ENCODE measurements at places on chromosomes 6 and 20.
A peak's percentile ranks its signal among the peaks of the same experiment; 100 is the strongest.

GRCh38 chr6:16973545-16974386, 128.1 kb upstream of the STMND1 start:
- H3K4me3 ChIP-seq, result no peak overlapping the region
- H3K36me3 ChIP-seq, result no peaks in the 10 kb centered on the region
- H3K27ac ChIP-seq, result no peak overlapping the region
- peaks cover 2% of the 10 kb centered on the region for H3K27me3 ChIP-seq
- no peaks in the 10 kb centered on the region for H3K4me1 ChIP-seq
- no peak for DNase-seq

DNA sequence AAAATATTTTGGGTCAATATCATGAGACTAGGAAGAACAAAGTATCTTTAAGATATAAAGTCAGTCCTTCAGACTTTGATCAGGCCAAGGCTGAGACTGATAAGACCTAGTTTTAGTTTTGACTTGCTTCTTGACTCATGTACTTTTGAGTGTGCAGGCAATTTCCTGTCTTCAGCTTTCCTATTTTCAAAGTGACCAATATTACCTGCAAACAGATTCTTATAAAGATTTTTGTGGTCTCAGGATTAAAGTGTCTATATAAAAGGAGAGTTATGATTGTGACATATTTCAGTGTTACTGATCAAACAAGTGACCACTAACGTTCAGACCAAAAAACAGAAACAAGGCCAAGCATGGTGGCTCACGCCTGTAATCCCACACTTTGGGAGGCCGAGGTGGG, 36.0 kb upstream of the AKIRIN2 start:
- H3K4me1 ChIP-seq, result peaks cover 28% of the 10 kb centered on the region
- H3K4me3 ChIP-seq, result no peak overlapping the region
- H3K27me3 ChIP-seq, result no peaks in the 10 kb centered on the region
- H3K36me3 ChIP-seq, result no peaks in the 10 kb centered on the region
- no peak for DNase-seq
- no peak overlapping the region for H3K27ac ChIP-seq

DNA sequence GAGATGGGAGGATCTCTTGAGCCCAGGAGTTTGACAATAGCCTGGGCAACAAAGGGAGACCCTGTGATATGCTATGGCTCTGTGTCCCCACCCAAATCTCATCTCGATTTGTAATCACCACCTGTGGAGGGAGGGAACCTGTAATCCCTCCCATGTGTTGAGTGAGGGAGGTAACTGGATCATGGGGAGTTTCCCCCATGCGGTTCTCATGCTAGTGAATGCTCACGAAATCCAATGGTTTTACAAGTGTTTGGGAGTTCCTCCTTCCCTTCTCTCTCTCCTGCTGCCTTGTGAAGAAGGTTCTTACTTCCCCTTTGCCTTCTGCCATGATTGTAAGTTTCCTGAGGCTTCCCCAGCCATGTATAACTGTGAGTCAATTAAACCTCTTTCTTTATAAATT, 3.4 kb downstream of the NUDT3 start:
- H3K27me3 ChIP-seq, result no peaks in the 10 kb centered on the region
- DNase-seq, result no peak
- peaks cover 11% of the 10 kb centered on the region for H3K4me1 ChIP-seq
- no peak overlapping the region for H3K27ac ChIP-seq
- H3K36me3 ChIP-seq, result no peaks in the 10 kb centered on the region
- no peak overlapping the region for H3K4me3 ChIP-seq

DNA sequence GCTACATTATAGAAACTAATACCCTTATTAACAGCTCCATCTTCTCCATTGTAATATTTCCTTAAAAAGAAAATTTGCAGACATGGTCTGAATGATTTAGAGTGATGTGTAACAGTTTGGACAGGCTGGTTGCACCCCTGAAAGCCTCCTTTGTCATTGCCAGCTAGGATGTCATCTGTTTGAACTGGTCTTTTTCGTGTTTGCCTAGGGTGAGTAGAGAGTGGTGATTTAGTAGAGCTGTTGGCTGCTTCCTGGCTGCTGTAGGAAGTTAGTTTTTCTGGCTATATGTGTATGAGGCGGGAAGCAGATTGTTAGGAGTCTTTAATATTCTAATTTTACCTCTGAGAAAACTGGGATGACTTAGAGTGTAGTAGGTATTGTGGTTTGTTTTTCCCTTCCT, 101.1 kb downstream of the ZFAND3 start:
- peaks cover 13% of the 10 kb centered on the region for H3K4me1 ChIP-seq
- no peaks in the 10 kb centered on the region for H3K27me3 ChIP-seq
- no peaks in the 10 kb centered on the region for H3K36me3 ChIP-seq
- no peak overlapping the region for H3K4me3 ChIP-seq
- no peak overlapping the region for H3K27ac ChIP-seq
- DNase-seq, result no peak

GRCh38 chr6:138773177-138774091, at the start of gene CCDC28A:
Gene CCDC28A, plus strand, starts transcription at chr6:138773769. Its CDS starts 2,352 bp downstream, at chr6:138776121.
- peaks cover 4% of the 10 kb centered on the region for H3K36me3 ChIP-seq
- DNase-seq, result peak; percentile 89
- peaks cover 6% of the 10 kb centered on the region for H3K4me1 ChIP-seq
- peak within 1 kb of the TSS; percentile 87 for H3K27ac ChIP-seq
- H3K27me3 ChIP-seq, result no peaks in the 10 kb centered on the region

DNA sequence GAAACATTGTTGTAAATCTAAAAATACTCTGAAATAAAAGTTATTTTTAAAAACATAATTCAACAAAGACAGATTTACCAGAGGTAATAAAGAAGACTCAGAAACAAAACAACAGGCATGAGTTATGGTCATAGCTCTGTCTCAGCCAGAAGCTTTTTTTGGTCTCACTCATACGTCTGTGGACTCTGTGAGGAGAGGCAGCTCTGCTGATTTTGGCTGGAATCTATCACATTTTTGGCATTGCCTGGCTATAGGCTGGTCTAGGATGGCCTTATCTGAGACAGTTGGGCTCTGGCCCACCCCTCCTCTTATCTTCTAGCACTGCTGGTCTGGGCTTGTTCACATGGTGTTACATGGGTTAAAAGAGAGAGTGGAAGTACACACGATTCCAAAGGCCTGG, 514.0 kb upstream of the BTBD3 start:
- H3K4me3 ChIP-seq, result no peak overlapping the region
- H3K36me3 ChIP-seq, result no peaks in the 10 kb centered on the region
- DNase-seq, result no peak
- H3K27me3 ChIP-seq, result no peaks in the 10 kb centered on the region

DNA sequence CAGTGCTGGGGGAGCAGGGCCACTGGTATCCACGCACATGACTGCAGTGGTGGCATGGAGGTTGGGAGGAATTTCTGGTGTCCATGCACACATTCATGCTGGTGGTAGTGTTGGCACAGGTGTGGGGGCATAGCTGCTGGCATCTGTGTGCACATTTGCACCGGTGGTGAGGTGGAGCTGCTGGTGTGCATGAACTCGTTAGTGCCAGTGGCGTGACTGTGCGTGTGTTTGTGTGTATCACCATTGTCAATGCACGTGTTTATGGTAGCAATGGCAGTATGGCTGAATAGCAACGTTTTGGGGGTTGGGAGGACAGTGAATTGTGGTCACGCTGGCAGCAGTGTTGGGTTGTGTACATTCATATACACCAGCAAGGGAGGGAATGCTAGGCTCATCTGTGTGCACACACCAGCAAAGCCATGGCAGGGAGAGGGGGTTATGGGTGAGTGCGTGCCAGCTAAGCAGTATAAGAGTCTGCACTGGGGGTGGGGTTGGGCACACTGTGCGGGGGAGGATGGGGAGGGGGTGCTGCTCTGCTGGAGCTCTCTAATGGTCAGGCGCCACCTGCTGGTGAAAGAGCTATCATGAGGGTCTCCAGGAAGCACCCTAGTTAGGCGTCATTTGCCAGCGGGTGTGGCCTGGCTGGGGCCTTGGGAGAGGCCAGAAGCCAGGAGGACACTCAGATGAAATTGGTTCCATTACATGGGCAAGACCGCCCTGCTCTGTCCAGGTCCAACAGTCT, 626.1 kb upstream of the ID4 start:
- H3K27me3 ChIP-seq, result no peaks in the 10 kb centered on the region
- no peak overlapping the region for H3K4me3 ChIP-seq
- DNase-seq, result no peak

DNA sequence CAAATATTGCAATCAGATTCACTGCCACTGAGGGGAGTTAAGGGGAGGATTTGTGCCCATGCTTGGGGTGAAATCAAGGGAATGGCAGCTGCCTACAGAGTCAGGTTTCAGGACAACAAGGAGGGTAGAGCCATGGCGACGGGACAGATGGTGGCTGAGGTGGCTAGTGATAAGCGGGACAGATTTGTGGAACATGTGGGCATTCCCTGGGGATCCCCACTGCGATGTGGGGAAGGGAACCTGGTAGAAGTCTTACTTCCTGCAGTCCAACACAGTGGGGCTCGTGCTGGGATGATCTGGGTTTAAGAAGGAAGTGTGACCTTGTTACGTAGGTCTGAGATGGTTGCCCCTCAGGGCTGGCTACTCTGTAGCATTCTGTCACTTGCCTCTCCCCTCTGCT, 292.0 kb upstream of the JARID2 start:
- H3K27me3 ChIP-seq, result no peaks in the 10 kb centered on the region
- no peaks in the 10 kb centered on the region for H3K4me1 ChIP-seq
- H3K27ac ChIP-seq, result no peak overlapping the region

GRCh38 chr6:4645713-4646360, 130.4 kb upstream of the CDYL start:
- H3K4me3 ChIP-seq, result no peak overlapping the region
- H3K36me3 ChIP-seq, result no peaks in the 10 kb centered on the region
- H3K27ac ChIP-seq, result no peak overlapping the region
- no peaks in the 10 kb centered on the region for H3K27me3 ChIP-seq
- H3K4me1 ChIP-seq, result no peaks in the 10 kb centered on the region
- DNase-seq, result no peak

- no peak overlapping the region for H3K4me3 ChIP-seq
- H3K27ac ChIP-seq, result no peak overlapping the region
- no peaks in the 10 kb centered on the region for H3K27me3 ChIP-seq
- H3K4me1 ChIP-seq, result no peaks in the 10 kb centered on the region
- H3K36me3 ChIP-seq, result no peaks in the 10 kb centered on the region
Measured at GRCh38 chr6:18183766-18184165, 28.5 kb downstream of the KDM1B start.

- H3K27me3 ChIP-seq, result no peaks in the 10 kb centered on the region
- H3K4me1 ChIP-seq, result peaks cover 3% of the 10 kb centered on the region
- no peak overlapping the region for H3K27ac ChIP-seq
- peak overlapping the region; percentile 53 for H3K4me3 ChIP-seq
Measured at GRCh38 chr20:35447082-35447789, 8.2 kb upstream of the CEP250 start.

DNA sequence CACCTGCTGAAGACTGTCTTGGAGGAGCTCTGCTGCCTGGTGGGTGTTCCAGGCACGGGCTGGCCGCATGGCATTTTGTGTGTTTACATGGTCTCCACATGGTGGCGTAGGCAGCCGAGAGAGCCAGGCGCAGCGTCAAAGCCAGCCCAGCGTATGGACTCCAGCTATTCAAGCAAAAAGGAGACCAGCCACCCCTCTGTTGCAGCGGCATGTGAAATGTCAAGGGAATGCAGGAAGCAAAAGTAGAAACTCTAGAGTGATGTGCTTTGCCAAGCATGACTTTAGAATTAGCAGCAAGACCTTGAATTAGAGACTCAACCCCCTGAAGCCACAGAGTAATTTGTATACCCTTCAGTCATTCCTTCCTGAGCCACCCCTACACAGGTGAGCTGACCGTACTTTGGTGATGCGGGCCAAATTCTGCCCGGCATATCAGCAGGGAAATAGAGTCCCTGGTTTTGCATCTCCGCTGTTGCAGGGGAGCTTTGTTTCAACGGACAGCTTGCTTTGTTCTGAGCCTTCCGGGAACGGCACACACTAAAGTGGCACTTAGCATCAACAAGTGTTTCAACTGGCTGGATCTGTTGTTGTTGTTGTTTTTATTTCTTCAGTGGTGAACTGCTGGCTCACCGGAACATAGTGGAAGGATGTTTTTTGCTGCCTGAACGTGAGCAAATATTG, 48.5 kb downstream of the FNDC1 start:
- no peaks in the 10 kb centered on the region for H3K36me3 ChIP-seq
- no peaks in the 10 kb centered on the region for H3K27me3 ChIP-seq
- H3K4me3 ChIP-seq, result no peak overlapping the region
- peak; percentile 1 for DNase-seq
- no peaks in the 10 kb centered on the region for H3K4me1 ChIP-seq

DNA sequence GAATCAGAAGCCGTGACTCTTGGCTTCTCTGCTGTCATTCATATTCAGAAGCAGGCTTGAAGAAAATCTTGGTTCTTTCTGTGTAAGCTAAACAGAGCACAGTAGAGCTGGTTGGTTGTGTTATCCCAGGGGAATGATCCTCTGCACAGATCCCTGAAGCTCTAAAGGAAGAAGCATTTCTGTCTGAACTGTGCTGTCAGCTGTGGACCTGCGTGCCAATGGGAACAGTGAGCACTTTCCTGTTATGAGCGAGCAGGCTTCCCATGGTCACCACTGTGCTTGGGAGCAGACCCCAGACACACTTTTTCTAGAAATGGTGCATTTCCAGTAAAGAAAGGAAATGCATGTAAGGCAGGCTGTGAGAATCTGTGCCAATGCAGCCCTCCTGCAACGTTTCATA, 490.2 kb downstream of the EPM2A start:
- no peaks in the 10 kb centered on the region for H3K36me3 ChIP-seq
- H3K4me1 ChIP-seq, result no peaks in the 10 kb centered on the region
- DNase-seq, result no peak

DNA sequence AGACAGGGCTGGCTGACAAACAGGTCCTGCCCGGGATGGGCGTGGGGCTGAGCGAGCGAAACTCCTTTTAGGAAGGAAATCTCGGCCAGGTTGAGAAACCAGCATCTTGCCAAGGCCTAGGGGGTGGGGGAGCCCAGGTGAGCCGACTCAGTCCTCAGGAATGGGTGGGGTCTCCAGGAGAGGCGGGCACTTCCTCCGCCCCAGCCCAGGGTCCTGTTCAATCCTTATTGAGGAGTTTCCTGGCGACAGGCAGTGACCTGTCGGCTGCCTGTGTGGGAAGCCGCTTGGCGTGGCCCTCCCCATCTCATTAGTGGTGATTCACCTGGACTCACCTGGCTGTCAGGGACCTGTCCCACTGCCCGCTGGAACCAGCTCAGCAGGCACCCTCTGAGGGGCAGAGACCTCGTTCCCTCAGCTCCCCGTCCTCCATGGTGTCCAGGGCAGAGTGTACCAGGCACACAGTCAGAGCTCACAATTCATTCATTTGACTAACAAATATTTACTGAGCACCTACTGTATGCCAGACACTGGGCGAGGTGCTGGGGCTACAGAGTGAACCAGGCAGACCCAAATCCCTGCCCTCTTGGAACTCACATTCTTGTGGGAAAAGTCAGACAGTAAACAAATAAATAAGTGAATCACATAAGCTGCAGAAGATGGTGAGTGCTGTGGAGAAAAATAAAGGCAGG, 51.1 kb downstream of the FGD2 start:
- H3K27me3 ChIP-seq, result no peaks in the 10 kb centered on the region
- H3K4me1 ChIP-seq, result peaks cover 4% of the 10 kb centered on the region
- no peak overlapping the region for H3K4me3 ChIP-seq
- DNase-seq, result no peak

DNA sequence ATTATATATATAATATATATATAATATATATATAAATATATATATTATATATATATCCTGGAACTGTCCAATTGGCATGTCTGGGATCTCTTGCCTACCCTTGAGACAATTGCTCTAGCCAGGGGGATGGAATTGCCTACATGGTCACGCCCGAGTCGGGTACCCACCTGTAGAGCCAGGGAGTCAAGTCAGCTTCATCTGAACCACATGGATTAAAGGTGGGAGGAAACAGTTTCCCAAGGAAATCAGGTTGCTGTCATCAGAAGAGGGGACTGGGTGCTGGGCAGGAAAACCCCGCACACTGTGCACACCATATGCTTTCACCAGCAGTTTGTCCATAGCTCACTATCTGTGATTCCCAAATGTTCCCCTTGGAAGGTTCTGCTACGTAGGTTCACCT, 252.5 kb upstream of the NOX3 start:
- H3K27me3 ChIP-seq, result no peaks in the 10 kb centered on the region
- H3K36me3 ChIP-seq, result no peaks in the 10 kb centered on the region
- H3K27ac ChIP-seq, result no peak overlapping the region
- no peak for DNase-seq

Data from naive thymus-derived CD4-positive, alpha-beta T cell (primary cell).